ENCODE measurements at places on chromosomes 1 and 21. TPM values are rescaled to one million over a fixed set of nuclear protein-coding genes. Genes with fewer than 3 reads are reported as not detected.

The FOXO6 gene
- total RNA-seq: 0.26 TPM

The FRRS1 gene
- 2.2 TPM for total RNA-seq

The BARHL2 gene
- total RNA-seq: not detected

The IL19 gene
- not detected for total RNA-seq

The LCA5L gene
- total RNA-seq: not detected

The NDUFS2 gene
- total RNA-seq: 96.5 TPM

The DEGS1 gene
- 72.3 TPM for total RNA-seq

The S100A6 gene
- 530 TPM for total RNA-seq

The AMY1C gene
- total RNA-seq: not detected

The TCEA3 gene
- 1.3 TPM for total RNA-seq

The PLA2G4A gene
- total RNA-seq: 0.22 TPM

The CNN3 gene
- total RNA-seq: 0.24 TPM

The FCRLB gene
- total RNA-seq: not detected

The C1orf94 gene
- total RNA-seq: not detected

The SLC2A5 gene
- not detected for total RNA-seq

The SPRR2B gene
- not detected for total RNA-seq

The RNF186 gene
- not detected for total RNA-seq

The GON4L gene
- total RNA-seq: 62.7 TPM

The HRNR gene
- total RNA-seq: not detected

The TMEM269 gene
- 2.8 TPM for total RNA-seq

The COL16A1 gene
- not detected for total RNA-seq

The AGMAT gene
- total RNA-seq: 9.7 TPM

The ADAMTS1 gene
- total RNA-seq: not detected

The LAMC2 gene
- total RNA-seq: 0.05 TPM

The GLIS1 gene
- total RNA-seq: not detected

The ATXN7L2 gene
- total RNA-seq: 15.3 TPM

The ABL2 gene
- total RNA-seq: 8.2 TPM

The RGS18 gene
- 0.42 TPM for total RNA-seq

The ST6GALNAC3 gene
- total RNA-seq: 0.24 TPM

The S100A1 gene
- not detected for total RNA-seq

The CYP4A22 gene
- total RNA-seq: not detected

The INAVA gene
- total RNA-seq: 0.19 TPM

The SRSF11 gene
- 195 TPM for total RNA-seq

The CLCA1 gene
- total RNA-seq: not detected

The CEP85 gene
- total RNA-seq: 37.7 TPM

The PARP1 gene
- 268 TPM for total RNA-seq

The GPR161 gene
- 1.1 TPM for total RNA-seq

The GCSAML gene
- total RNA-seq: not detected

The MIXL1 gene
- not detected for total RNA-seq

The RHBDL2 gene
- not detected for total RNA-seq

The OMA1 gene
- total RNA-seq: 4.8 TPM

The DNASE2B gene
- total RNA-seq: not detected

The SRGAP2 gene
- 59.7 TPM for total RNA-seq
